Hippocampal formation (tissue), 2 donors: ENCODE measurements at places on chromosomes 5 and 9.

GRCh38 chr9:130532426-130533080 lies 46.8 kb upstream of the FUBP3 start:
- no peak for DNase-seq

DNA sequence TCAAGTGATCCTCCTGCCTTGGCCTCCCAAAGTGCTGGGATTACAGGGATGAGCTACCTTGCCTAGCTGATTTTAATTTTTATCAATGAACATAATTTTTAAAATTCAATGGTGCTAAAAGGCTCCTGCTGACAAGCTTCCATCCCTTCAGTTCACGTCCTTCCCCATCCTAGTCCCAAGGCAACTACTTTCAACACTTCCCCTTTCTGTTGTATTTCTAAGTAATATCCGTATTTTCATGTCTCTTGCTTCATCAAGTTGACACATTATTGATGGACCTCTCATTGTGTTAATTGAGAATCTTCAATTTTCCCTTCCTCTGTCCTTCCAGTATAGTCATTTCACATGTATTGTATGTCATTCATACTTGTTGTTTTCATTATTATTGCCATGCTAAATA lies 93.8 kb upstream of the RASGRF2 start:
- no peak for DNase-seq

DNA sequence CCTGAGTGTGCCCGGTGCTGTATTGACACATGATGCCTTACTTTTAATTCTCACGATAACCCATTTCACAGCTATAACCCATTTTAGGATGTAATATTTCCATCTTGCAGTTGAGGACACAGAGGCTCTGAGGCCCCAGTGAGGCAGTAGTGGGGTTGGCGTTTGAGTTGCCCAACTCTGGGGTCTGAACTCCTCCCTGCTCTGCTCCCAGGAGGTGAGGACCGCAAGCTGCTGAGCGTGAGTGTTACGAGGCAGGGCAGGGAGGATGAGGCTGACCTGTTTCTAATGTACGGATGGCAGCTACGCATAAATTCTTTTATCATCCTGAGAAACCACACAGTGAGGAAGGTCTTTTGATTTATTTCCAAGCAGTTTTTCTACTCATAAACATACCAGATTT lies 11.4 kb downstream of the LRRC8A start:
- no peak for DNase-seq

- DNase-seq, result no peak
Observed at GRCh38 chr9:88218726-88219125, 80.5 kb upstream of the SPATA31C2 start.

DNA sequence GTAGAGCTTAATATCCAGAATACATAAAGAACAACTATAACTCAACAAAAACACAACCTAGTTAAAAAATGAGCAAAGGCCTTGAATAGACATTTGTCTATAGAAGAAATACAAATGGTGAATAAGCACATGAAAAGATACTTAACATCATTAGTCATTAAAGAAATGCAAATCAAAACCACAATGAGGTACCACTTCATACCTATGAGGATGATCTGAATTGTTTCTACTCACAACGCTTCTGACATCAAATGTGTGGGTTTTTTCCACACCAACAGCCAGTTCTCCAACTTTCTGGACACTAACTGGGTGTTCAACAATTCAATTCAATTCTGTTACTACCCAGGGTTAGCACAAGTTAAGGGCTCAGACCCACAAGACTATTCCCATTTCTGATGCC lies 22.0 kb downstream of the SREK1IP1 start:
- no peak for DNase-seq

GRCh38 chr9:79633558-79633957 lies 61.8 kb downstream of the TLE4 start:
- DNase-seq, result no peak

DNA sequence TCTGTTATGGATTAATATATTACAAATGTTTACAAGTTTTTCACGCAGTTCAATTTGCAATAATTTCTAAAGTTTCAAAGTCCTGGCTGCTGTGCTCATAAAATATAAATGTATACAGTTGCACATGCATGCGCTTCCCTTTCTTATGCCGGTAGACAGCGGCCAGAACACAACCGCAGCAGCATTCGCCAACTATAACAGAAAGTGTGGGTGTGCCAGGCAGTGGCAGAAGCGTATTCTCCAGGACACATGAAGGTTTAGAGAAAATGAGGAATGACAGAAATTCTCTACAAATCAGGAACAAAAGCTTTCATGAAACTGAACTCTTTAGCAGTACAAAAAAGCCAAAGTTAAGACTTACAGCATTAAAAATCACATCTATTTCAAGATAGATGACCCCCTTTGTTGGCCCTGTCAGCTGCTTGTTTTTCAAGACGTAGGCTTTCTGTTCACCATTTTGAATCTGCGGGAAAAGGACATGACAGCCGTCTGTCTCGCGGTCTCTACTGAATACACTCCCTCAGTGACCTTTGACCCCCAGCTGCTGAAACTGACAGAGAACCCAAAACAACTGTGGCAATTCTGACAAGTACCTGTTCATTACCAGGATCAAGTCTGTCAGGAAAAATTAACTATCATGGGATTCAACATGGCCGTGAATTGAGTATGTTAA lies 252.2 kb downstream of the SLF1 start:
- DNase-seq, result no peak

- no peak for DNase-seq
Observed at GRCh38 chr5:155282503-155283107, 269.1 kb downstream of the KIF4B start.

GRCh38 chr5:111733571-111733970 lies 23.4 kb downstream of the NREP start:
- DNase-seq, result no peak
